ENCODE measurements at places on chromosomes 5 and 9.

GRCh38 chr9:114056527-114056926, 21.6 kb downstream of the AMBP start:
- DNase-seq, result no peak

GRCh38 chr5:144331361-144331760, 160.7 kb downstream of the KCTD16 start:
- DNase-seq, result no peak

DNA sequence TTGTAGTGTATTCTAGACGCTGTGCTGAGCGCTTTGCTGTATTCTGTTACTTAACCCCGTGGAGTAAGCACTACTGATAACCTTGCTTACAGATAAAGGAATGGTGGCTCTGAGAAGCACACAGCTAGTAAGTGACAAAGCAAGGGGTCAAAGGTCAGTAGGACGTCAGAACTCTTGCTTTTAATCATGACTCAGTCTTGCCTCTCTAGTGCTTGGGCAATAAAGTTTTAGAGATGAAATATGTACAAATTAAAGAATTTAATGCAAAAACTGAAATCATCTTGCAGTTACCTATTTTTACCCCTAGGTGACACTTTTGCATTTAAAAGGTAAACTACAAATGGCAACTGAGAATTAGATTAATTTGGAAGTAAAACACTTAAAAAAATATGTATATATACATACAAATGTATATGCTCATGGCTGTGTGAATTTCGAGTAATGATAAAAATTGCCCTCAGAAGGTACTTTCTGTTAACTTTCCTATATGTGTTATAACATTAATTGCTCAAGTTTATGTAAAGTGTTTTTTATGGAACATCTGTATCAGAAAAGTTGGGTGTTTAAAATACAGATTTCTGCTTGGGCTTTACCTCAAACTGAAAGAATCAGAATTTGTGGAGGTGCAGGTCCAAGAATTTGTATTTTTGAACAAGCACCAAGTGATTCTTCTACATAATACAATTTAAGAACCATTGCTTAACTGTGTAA, 175.1 kb upstream of the DAB2 start:
- DNase-seq, result no peak

- no peak for DNase-seq
Observed at GRCh38 chr5:137735555-137736284, at the start of gene KLHL3. TSS of gene KLHL3 (minus strand) at chr5:137736089. CDS start at chr5:137735646, 443 bp downstream.

DNA sequence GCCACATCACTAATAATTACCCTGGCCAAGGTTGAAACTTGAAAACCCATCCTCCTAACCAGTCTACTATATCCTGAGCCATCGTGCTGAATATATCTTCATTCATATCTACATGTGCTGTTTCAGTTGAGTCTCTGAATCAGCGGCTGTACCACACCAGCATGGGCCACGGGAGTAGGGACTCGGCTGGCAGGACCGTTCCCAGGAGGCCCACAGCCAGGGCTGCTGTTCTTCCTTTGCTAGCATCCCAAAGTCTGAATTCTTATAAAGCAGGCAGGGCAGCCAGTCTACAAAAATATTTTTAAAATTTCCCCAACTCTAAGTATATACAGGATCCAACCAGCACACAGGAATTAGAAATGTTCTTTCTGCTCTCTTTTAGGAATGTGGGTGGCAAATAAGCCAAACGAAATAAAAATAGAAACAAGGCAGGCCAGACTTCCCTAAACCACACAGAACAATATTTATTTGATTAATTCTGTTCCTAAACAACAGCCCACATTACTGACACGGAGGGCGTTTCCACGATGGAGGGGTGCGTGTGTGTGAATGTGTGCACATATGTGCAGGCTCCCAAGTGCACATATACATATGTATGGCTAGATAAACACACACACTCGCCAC, 42.8 kb upstream of the EQTN start:
- no peak for DNase-seq

GRCh38 chr9:124730772-124731171, 40.3 kb downstream of the NR6A1 start:
- no peak for DNase-seq

DNA sequence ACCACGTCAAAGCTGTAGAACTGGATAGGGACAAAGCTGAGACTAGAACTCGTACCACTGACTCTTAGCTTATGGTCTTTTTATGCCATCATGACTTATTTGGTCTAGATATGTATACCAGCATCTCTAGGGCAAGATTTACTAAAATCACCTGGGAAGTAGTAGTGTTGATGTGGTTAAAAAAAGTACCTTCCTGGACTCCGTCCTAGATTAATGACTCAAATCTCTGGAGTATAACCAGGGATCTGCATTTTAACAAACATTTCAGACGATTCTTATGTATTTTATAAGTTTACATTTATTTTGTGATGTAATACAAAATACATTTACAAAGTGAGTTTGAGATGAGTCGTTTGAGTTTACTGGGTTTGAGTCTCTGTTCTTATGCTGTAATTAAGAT, 68.7 kb downstream of the ARHGAP26 start:
- DNase-seq, result no peak

- DNase-seq, result no peak
Observed at GRCh38 chr9:21782205-21782604, 20.2 kb upstream of the MTAP start.

GRCh38 chr9:72360324-72360723, 4.7 kb downstream of the ZFAND5 start:
- DNase-seq, result no peak

DNA sequence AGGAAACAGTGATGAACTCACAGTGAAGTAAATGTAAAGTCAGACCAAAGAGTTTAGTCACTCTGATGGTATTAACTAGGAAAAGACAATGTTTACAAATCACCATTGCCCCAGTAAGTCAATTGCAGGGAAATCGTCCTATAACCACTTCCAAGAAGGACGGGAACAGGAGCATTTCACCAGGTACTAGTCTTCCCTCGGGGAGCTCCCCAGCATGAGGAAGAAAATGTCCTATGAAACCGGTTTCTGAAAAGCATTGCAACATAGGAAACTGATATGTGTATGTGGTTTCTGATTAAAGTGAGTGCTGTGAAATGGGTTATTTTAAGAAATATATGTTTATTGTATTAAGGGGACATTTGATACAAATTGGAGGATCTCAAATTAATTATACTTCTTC, 626.7 kb upstream of the ADAMTS16 start:
- no peak for DNase-seq

DNA sequence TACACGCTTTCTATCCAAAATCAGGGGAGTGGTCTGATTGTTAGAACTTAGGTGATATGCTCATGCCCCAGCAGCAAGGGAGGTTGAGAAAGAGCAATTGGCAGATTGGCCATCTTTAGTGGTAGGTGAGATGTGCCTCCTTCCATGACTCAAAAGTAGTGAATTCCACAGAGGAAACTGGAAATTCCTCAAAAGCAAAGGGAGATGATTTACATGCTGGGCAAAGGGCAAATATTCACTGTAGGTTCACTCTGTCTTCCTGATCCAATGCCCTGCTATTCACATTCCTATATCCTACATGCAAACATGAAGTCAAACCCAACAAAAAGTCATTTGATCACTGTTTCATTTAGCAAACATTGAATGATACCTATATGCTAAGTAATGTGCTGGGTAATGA, 130.1 kb upstream of the ZNF608 start:
- DNase-seq, result no peak

- DNase-seq, result no peak
Observed at GRCh38 chr9:135761150-135761844, 59.3 kb downstream of the KCNT1 start.
